ENCODE measurements at places on chromosomes 4 and X.

DNA sequence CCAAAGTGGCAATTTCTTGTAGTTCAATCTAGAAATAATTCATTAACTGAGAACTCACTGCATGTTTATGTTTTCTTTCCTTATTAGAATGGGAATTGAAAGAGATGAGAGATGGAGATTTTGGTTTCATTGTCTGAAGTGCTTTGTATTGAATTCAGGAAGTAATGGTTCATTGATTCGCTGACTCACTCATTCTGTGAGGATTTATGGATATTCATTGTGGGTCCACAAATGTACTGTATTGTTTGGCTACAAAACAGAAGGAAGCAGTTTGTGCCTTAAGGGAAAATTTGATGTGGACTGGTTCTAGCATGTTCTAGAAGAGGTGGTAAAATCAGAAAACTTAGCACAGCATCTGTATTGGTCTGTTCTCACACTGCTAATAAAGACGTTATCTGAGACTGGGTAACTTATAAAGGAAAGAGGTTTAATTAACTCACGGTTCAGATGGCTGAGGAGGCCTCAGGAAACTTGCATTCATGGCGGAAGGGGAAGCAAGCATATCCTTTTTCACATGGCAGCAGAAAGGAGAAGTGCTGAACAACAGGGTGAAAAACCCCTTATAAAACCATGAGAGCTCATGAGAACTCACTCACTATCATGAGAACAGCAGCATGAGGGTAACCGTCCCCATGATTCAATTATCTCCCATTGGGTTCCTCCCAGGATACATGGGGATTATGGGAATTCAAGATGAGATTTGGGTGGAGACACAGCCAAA is 132.3 kb upstream of the VCX3A start:
- DNase-seq = no peak

GRCh38 chr4:94979621-94980020 is 221.9 kb downstream of the BMPR1B start:
- no peak for DNase-seq

DNA sequence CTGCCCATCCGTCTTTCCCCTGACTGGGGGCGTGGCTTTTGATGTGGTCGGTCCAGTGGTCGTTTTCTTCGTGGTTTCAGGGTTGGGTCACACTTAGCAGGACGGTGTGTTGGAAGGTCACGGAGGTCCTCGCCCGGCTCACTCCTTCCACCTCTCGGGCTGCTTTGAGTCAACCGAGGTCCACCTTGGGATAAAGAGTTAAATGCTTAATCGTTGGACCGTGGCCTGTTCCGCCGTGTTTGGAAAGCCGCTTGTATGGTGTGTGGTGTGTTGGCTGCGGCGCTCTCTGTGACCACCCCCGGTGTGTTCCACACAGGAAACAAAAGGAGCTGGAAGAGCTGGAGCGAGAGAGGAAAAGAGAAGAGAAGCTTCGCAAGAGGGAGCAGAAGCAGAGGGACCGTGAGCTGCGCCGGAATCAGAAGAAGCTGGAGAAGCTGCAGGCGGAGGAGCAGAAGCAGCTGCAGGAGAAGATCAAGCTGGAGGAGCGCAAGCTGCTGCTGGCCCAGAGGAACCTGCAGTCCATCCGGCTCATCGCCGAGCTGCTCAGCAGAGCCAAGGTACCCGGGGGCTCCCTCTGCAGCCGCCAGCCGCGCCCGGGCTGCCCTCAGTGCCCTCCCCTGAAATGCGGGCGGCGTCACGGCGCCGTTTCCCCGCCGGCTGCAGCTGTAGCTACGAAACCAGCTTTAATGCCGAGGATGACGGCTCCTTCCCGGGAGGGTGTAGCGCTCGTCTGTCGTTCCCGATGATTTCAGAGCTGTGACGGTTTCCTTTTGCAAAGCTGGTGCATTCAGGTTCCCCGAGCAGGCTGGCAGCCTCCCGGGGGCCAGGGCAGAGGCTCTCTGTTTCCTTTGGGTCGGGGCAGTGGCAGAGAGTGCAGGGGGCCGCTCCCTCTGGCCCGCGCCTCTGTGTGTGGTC is 7.7 kb downstream of the AKAP17A start:
- no peak for DNase-seq

- DNase-seq = no peak
Observed at GRCh38 chrX:24648495-24648894, 1.3 kb upstream of the PCYT1B start.

DNA sequence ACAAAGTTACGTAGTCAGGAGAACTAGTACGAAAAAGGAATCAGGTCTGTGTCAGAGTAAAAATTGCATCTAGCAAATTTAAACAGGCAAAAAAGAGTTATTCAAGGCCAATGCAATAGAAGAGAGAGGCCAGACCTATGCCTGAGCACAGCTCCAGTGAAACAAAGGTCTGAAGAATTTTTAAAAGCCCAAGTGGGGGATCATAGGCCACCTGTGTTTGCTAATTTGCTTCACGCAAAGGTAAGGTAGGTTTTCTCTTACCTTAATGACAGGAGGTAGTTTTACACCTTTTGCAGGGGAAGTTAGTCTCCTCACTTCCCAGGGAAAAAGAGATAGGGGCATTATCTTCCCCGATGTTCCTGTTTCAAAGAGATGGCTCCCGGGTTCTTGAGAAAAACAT is 448.6 kb upstream of the TECRL start:
- no peak for DNase-seq

DNA sequence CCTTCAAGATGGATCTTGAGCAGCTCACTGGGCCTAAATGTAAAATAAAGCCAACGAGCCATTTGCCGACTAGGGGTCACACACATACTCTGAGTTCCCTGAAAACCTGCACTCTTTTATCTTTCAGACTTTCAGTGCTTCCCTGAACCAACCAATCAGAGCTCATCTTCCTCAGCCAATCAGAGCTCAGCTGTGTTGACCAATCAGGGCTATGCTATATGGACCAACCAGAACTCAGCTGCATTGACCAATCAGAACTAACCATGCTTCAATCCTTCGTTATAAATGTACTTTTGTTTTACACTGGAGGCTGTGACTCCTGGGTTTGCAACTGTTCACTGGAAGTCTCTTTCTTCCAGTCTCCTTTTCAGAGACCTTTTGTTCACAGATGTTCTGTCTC is 19.3 kb downstream of the SLC25A53 start:
- no peak for DNase-seq

DNA sequence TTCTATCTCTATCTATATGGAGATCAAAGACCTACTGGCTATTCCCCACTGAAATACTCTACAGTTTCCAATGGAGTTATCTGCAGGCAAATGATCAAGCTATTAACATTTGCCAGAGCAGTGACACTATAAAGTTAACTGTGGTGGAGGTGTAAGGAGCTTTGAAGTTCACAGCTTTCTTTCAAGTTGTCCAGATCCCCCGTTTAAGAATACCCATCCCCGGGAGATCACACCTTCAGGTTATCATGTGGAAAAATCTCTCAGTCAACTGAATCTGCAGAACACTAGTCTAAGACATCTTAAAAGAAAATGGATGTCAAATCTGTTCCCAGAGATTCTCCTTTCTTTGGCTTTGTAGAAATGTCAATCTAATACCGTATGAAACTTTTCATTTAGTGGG is 80.1 kb downstream of the GPC3 start:
- DNase-seq = no peak

- no peak for DNase-seq
Observed at GRCh38 chr4:146261041-146261440, 46.7 kb downstream of the REELD1 start.

DNA sequence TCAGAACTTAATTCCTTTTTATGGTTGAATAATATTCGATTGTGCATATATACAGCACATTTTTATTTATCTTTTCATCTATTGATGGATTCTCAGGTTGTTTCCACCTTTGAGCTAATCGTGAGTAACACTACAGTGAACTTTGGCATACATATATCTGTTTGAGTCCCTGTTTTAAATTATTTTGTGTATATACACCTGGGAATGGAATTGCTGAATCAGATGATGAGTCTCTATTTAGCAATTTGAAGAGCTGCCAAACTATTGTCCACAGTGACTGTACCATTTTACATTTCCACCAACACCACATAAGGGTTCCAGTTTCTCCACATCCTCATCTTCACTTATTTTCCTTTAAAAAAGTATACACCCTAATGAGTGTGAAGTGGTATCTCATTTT is 166.2 kb upstream of the FGF13 start:
- DNase-seq = no peak

DNA sequence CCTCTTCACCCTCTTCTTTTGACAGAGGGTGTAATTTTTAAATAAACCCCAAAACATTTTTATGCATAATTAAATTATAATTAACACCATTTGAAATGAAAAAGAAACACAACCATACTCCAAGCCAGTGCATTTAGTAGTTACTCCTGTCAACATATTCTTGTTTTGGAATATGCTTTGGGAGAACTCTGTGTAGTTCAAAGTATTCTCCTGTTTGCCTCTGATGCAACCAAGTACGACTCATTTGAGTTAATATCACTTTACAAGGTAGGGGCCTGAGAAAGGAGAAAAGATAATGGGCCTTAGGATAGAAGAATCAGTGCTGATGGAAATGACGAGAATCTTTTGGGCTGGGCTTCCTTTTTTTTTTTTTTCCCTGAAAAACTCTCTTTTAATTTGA is 2.7 kb downstream of the PTPN13 start:
- DNase-seq = no peak

DNA sequence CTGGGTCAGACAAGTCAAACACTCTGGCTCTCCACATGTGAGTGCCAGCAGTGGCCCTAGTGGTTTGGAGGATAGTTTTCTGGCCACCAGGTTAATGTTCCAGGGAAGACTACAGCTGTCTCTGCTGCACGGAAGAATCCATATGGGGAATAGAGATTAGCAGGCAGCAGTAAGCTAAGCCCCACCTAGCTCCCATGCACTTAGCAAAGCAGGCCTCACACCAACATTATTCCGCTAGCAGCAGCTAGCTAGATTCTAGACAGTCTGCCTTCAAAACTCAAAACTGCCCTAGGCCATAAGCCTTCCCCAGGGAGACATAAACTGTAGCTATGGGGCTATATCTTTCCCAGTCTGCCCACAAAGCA is 203.4 kb downstream of the CHIC1 start:
- DNase-seq = no peak

DNA sequence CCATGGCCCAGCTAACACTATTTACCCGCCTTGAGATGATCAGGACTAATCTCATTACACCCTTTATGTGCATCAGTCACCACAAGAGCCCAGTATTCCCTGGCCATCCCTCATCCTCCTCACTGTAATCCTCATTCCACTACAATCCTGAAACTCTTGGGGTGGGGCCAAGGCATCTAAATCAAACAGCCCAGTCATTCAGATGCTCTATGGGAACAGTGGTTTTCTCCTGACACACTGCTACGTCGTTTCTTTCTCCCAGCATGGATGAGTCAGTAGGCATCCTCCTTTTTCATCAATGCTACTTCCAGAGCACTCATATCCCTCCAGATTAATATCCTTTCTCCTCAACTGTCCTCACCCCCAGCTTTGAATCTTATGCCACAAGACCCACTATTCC is 5.6 kb downstream of the SDAD1 start:
- no peak for DNase-seq

DNA sequence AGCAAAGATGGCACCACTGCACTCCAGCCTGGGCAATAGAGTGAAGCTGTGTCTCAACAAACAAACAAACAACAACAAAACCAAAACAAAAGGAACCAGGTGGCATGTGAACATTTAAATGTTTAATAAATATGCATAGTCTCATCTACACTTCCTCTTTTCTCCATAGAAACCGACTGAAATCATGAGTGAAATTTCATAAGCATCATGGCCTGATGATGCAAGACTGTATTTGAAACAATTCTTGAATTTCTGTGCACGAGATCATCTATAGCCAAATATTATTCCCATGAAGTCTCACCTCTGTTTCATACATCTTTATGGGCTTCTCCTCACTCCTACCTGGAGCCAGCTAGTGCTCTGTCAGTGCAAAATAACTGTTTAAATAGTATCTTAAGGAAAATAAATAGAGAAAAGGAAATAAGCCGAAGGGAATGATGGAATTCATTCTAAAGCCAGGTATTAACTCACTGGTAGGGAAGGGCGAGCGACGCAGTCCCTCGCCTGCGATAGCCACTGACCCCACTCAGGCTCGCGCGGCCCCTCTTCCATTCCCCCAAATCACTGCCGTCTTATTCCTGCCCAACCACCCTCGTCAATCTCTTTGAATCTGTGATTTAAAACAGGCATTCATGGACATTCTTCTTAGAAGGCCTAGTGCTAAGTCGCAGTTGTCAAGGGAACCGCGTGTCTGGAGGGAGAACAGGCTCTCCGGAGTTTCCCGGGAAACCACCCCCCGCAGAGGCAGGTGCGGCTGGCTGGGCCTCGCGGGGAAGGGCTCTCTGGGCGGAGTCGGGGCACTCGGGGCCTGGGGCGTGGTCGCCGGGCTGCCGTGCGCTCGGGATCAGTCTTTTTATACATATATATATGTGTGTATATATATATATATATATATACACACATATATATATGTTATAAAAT is 52.4 kb upstream of the TRIM2 start:
- DNase-seq = no peak

DNA sequence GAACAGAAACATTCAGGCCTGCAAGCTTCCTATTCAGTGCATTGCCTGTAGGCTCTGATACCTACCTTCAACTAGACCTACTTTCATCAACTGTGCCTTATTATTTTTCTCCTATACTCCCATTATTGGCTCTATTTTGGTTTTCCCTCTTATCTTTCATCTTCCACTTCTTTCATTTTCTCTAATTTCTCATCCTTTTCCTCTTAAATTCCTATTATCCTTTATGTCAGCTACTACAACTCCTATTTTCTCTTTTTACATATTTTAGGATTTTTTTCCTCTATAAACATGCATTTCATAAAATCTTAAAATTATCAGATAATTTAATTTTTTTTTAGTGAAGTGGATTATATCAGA is 61.6 kb upstream of the PRDM8 start:
- DNase-seq = no peak

DNA sequence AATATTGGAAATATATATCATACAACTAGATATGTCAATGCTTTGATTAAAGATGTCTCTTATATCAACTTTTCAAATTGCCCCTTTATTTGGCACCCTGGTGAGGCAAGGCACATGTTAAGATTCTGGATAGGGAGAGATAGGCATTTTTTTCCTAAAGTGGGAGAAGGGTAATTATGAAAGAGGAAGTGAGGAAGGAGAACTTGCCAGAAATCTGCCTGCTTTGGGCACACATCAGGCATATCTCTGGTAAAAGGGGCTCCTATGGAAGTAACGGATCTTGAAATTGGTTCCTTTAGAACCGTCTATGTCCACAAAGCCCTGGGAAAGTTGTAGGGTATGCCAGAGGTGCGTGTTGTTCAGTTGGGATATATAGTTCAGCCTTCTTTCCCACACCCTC is 5.7 kb downstream of the IL15 start:
- no peak for DNase-seq

GRCh38 chr4:42347076-42347475 is 50.2 kb upstream of the SHISA3 start:
- DNase-seq = no peak

DNA sequence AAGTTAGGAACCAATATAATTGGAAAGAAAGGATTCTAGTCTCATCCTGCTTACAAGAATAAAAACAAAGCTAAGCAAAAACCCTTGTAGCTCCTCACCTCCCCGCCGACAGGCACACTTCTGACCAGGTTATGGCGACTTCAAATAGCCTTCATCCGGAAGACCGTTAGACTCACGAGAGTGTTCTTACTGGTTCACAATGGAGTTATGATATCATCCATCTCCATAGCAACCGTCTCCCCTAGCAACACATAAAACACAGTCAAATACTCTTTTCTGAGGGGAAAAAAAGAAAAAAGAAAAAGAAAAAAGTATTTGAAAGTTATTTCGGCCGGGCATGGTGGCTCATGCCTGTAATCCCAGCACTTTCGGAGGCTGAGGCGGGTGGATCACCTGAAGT is at the start of gene IL13RA2:
Gene IL13RA2 (minus strand): TSS at position 162 of the 400 bp plus-strand sequence. CDS start 347 bp downstream, outside the sequence.
- no peak for DNase-seq

GRCh38 chrX:111465669-111466068 is 45.8 kb upstream of the SERTM2 start:
- no peak for DNase-seq

GRCh38 chr4:183374950-183375555 is 52.8 kb upstream of the CLDN24 start:
- no peak for DNase-seq
